Keratinocyte (primary cell): ENCODE measurements at places on chromosomes 5 and 9. TPM values are rescaled to one million over a fixed set of nuclear protein-coding genes. Genes with fewer than 3 reads are reported as not detected.

DNA sequence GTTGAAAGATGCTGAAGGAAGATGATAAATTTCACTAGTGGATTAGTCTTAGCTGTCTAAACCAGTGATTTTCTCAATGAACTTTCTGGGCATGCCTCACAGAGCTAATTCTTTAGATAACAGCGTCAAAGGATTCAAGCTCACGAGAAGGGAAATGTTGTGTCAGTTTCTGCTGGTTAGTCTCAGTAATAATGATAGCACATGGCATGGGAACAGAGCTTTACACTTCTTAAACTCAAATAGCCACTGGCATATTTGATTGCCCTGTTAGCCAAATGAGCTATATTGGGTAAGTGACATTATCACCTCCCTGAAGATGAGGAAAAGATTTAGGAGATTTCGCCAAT, 139.3 kb upstream of the NR3C1 start:
- no peak for DNase-seq

GRCh38 chr5:141485321-141486055, 658 bp downstream of the PCDHGC4 start:
- DNase-seq: no peak

DNA sequence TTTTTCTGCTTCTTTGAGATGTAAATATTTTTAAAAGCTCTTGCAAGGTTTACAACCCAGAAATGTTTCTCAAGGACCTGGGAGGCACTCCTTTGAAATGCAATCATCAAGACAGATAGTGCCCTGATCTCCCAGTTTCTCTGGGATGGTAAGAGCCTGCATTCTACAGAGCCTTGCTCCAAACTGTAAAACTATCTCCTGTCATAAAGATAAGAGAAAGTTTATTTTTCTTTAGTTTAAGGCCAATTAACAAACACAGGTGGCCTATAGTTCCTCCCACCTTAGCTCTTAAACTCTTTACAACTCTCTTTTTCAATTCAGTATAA, 1231.1 kb upstream of the NUDT12 start:
- DNase-seq: no peak

DNA sequence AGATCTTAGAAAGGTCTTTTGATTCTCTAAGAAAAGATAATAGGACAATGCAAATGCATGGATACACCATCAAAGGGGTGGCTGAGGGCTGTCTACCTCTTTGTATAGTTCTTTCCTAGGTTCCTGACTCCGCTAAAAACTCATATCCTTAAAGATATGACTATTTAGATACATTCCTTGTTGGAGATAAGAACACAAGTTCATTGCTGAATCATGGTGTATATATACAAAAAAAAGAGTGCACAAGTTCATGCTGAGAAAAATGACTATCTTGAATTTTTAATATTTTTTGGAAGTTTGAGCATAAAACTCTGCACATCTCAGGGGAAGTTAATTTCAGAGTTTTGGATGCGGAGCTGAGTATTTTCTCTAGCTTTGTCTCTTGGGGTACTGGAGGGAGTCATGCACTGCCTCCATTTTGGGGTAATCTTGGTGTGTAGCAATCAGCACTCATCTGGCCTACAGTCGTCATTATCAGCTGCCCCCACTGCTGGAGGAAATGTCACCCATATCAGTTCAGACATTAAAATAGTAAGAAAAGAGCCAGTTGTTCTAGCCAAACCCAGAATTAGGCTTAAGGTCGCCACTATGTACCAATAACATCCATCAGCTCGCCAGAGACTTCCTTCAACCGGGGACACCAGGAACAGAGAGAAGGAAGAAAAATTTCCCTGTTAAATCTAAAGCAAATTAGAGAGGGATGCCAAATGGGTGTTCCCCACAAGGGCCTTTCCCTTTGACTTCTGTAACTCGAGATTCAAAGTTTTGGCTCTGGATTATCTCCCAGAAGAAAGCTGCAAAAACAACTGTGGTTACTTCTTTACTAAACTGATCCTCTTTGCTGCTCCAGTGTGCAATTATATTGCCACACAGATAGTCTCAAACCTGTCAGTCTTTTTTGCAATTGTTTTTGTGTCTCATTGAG, 49.0 kb downstream of the PTTG1 start:
- DNase-seq: no peak

GRCh38 chr5:89293810-89294209, 410.8 kb upstream of the MEF2C start:
- no peak for DNase-seq

- no peak for DNase-seq
These were observed 271.9 kb upstream of the ADAMTS16 start for GRCh38 chr5:4868140-4868735.

- no peak for DNase-seq
These were observed 12.4 kb upstream of the MAML1 start for GRCh38 chr5:179720222-179720621.

GRCh38 chr9:88429595-88430430, 41.6 kb downstream of the SPIN1 start:
- no peak for DNase-seq

DNA sequence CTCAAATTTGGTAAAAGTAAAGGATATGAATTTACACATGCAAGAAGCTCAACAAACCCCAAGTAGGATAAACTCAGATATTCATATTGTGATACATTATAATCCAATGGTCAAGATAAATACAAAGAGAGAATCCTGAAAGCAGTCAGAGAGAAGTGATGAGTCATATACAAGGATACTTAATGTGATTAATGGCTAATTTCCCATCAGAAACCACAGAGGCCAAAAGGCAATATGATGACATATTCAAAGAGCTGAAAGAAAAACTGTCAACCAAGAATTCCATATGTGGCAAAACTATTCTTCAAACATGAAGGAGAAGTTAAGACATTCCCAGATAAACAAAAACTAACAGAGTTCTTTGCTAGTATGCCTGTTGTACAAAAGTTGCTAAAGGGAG, 19.5 kb upstream of the IRF1 start:
- DNase-seq: no peak

DNA sequence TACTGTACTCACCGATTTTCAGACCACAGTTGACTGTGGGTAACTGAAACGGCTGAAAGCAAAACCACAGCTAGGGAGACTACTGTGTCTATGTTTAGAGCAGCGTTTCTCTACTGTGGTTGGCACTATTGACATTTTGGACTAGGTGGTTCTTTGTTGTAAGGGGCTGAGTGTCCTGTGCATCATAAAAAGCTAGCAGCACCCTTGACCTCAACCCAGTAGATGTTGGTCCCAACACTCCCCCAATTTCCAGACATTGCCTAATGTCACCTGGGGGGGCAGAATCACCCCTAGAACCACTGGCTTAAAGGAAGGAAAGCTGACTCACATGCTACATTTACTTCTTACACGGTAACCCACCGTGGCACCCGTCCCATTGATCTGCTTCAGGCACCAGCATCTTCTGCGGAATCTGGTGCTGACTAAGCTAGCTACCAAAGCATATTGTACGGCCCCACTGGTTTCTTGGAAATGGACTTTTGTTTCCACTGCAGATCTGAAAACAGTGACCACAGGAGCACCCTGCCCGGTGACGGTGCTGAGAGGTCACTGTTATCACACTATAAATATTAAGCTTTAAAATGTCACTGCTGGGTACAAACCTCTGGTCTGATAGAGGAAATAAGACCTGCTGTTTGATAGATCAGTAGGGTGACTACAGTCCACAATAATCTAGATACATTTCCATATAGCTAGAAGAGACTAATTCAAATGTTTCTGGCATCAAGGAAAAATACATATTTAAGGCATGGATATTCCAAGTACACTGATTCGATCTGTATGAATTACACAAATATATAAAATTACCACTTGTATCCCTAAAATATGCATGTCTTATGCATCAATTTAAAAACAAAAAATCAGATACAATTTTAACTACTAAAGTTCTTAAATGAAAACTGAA, 151.4 kb downstream of the HSD17B3 start:
- no peak for DNase-seq

GRCh38 chr9:38091310-38092199, 22.5 kb upstream of the SHB start:
- no peak for DNase-seq

GRCh38 chr5:142404046-142404477, 79.2 kb upstream of the SPRY4 start:
- no peak for DNase-seq

DNA sequence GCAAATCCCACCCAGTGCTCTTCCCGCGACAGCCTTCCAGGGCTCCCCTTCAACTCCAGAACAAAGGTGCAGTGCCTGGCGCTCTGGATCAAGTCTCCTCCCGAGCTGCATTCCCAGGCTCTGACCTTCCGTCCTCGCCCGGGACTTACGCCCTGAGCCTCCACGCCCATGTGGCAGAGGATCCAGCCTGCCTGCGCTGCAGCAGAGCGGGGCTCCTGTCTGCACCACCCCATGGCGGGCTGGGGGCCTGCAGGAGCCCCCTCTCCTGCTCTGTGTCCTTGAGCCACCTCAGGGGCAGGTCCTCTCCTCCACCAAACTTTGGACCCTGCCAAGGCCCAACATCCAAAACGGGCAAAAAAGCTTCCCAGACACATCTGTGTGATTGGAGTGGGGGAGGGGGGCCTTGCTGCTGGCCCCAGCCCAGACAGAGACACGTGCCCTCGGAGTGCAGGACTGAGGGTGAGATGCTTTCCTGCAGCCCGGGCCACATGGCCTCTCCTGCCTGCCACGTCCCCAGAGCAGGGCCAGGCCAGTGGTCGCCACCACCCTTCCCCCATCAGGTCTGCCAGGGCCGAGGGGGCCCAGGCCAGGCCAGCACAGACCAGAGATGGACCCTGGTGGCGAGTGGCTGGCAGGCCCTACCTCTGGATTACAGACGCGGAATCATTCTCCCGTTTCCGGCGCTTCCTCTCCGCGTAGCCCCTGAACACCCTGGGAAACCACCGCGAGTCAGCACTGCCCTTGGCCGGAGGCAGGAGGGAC, 4.4 kb downstream of the NSMF start:
- DNase-seq: no peak

DNA sequence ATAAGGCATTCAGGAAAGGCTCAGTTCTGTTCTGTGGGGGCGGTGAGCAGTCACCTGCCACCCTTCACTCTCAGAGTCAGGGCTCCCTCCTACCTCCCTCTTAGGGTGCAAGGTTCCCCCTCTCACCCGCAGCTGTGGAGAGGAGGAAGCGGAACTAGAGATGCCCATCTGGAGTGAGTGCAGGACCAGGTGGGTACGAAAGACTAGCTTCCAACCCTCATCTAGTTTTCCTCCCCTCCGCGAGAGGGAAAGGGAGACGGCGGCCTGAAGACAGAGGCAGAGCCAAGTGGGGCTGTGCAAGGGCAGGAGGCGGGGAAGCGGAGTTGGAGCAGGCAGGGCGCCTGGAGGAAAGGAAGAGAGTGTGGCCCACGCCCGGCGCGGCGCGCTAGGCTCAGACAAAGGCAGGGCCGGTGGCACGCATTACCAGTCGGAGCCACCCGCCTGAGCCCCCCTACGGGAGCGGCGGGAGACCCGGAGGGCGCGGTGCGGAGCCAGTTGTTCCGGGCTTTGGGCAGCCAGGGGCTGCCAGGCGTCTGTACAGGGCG, 7.3 kb downstream of the PRR7 start:
- DNase-seq: no peak

GRCh38 chr9:131734165-131734610, 5.7 kb downstream of the RAPGEF1 start:
- DNase-seq: no peak

DNA sequence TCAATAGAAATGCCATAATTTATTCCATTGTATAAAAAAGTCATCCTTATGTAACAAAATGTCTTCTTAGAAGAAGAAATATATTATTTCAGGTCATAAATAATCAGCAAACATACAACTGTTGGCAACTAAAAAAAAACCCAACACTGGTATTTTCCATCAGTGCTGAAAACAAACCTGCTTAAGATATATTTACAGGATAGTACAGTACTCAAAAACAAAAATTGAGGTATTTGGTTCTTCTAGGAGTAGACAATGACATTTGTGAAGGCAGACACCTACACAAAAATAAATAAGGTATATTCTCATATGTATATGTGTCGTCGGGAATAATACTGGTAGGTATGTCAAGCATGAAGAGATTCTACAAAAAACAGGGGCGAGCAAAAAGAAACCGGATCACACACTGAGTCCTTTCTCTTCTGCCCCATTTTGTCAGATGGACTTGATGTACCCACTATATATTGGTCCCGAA, 2.9 kb downstream of the DUSP1 start:
- DNase-seq: no peak

DNA sequence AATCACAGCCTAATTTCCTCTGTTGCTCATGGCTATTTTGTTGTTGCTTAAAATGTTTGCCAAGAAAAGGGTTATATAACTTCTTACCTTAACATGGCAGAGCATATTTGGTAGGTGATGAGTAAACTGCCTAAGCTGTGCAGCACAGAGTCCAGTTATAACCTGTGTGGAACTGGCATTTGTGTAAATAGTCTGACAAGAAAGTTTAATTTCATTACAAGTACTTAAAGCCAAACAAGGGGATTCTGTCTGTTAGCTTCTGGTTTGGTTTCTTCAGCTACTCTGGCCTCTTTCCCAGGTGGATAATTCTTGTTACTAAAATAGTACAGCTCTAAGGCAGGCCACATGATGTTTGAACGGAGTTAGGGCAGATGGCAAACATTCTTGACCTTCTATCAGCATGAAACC, 72.2 kb downstream of the PTCD2 start:
- no peak for DNase-seq

GRCh38 chr9:121529237-121529987, 29.8 kb upstream of the GGTA1 start:
- peak; percentile 15 for DNase-seq

GRCh38 chr5:42887097-42887496, 75.4 kb upstream of the SELENOP start:
- peak; percentile 38 for DNase-seq

The HTR1A gene
- not detected in 3 replicates for polyA plus RNA-seq

The SLC6A18 gene
- polyA plus RNA-seq: not detected in 3 replicates

The IL4 gene
- polyA plus RNA-seq: not detected in 3 replicates

The ENHO gene
- polyA plus RNA-seq: 0.06 TPM in 1 of 3 replicates, not detected in the others

The RASEF gene
- polyA plus RNA-seq: 0.08 to 0.52 TPM (median 0.28 TPM) in 3 replicates

The CLK4 gene
- 10.7 to 17.3 TPM (median 11.6 TPM) in 3 replicates for polyA plus RNA-seq

The ARHGEF39 gene
- polyA plus RNA-seq: 0.88 to 3.3 TPM (median 2.4 TPM) in 3 replicates

The CDH12 gene
- polyA plus RNA-seq: not detected in 3 replicates

The NRG2 gene
- 0.12 to 0.21 TPM (median 0.13 TPM) in 3 replicates for polyA plus RNA-seq

The GLRA1 gene
- not detected in 3 replicates for polyA plus RNA-seq

The FBXO4 gene
- polyA plus RNA-seq: 4.5 to 5.6 TPM (median 5.0 TPM) in 3 replicates

The PBX3 gene
- polyA plus RNA-seq: 20.9 to 26.3 TPM (median 23.5 TPM) in 3 replicates

The SLC2A6 gene
- 15.9 to 30.4 TPM (median 28.3 TPM) in 3 replicates for polyA plus RNA-seq

The NME5 gene
- 0.05 to 0.14 TPM (median 0.13 TPM) in 3 replicates for polyA plus RNA-seq

The GADD45G gene
- 0.05 to 0.27 TPM in 2 of 3 replicates, not detected in the other for polyA plus RNA-seq

The FAM240B gene
- not detected in 3 replicates for polyA plus RNA-seq
